ENCODE measurements at places on chromosomes 11 and 22. TPM values are rescaled to one million over a fixed set of nuclear protein-coding genes. Genes with fewer than 3 reads are reported as not detected.

DNA sequence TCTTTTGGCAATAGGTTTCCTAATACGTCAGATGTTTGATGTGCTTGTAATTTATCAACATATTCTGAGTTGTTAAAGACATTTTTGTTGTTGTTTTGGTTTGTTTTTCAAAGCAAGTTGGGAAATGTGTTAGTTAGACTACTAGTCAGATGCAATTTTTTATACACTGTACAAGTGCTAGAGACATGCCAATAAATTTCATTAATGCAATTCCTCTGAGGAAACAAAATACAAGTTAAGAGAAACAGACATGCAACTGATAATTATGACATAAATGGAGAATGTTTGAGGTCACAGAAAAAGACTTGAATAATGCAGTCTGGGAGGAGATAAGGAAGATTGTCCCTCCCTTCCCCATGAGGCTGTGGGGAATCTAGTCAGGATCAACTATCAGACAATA is 5.9 kb downstream of the OR51T1 start:
- no peak for DNase-seq

GRCh38 chr11:57771365-57771764 is 9.8 kb downstream of the CTNND1 start:
- DNase-seq = no peak

DNA sequence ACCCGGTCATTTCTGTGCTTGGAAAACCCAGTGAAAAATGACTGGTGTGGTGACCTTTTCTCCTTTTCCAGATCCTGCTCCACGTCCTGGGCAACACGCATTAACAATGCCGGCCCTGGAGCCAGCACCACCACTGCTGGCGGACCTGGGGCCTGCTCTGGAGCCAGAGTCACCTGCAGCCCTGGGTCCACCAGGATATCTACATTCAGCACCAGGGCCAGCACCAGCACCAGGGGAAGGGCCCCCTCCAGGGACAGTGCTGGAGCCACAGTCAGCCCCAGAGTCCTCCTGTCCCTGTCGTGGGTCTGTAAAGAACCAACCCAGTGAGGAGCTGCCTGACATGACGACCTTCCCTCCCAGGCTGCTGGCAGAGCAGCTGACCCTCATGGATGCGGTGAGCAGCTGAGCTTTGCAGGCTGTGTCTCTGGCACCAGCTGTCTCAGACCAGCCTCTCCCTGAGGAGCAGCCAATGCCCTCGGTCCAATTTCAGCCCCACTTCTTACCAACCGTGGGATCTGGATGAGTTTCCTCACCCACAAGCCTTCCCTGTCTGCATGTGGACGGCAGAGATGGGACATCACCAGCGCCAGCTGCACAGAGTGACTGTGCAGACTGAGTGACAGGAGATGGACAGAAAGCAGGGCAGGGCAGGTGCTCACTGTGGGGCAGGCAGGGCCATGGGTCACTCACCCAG is 1.9 kb downstream of the RGL4 start:
- no peak for DNase-seq

GRCh38 chr11:65382804-65383368 is 440 bp upstream of the SLC25A45 start:
- no peak for DNase-seq

DNA sequence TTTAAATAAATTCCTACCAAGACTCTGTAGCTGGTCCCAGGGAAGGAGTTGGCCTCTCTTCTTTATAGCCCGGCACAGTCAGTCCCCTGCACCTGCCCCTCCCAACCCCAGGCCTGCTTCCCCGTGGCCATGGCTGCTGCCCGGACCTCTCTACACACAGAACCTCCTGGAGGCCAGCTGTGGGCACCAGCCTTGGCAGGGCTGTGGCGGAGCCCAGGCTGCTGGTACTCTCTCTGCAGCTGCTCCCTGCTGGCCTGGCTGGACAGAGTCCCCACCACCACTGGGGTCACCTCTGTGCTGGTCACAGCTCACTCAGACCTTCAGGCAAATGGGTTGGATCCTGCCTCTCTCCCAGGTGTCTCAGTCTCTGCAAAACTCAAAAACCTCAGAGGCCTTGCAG is 69.3 kb downstream of the LRP5 start:
- DNase-seq = no peak

Gene ANKK1
- not detected for total RNA-seq

Gene PRSS23
- total RNA-seq = 125 TPM

Gene OR5B21
- not detected for total RNA-seq

Gene SH3BP1
- total RNA-seq = 6.9 TPM
